ENCODE measurements at places on chromosomes 16 and 17.

DNA sequence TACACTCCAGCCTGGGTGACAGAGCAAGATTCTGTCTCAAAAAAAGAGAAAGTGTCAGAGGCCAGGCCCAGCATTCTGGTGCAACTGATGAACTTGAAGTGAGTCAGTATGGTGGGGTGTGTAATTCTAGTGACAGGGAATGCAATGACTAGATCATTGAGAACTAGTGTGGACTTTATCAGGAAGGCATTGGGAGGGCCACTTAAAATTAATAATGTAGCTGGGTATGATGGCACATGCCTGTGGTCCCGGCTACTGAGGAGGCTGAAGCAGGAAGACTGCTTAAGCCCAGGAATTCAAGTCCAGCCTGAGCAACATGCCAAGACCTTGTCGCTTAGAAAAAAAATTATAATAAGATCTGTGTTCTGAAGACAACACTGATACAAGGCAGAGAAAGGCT, 90.8 kb downstream of the STX8 start:
- no peak for DNase-seq

- no peak for DNase-seq
These were observed 7.2 kb upstream of the GPRC5C start for GRCh38 chr17:74424657-74425056.

- DNase-seq: no peak
These were observed 5.5 kb downstream of the KRT15 start for GRCh38 chr17:41513168-41513547.

DNA sequence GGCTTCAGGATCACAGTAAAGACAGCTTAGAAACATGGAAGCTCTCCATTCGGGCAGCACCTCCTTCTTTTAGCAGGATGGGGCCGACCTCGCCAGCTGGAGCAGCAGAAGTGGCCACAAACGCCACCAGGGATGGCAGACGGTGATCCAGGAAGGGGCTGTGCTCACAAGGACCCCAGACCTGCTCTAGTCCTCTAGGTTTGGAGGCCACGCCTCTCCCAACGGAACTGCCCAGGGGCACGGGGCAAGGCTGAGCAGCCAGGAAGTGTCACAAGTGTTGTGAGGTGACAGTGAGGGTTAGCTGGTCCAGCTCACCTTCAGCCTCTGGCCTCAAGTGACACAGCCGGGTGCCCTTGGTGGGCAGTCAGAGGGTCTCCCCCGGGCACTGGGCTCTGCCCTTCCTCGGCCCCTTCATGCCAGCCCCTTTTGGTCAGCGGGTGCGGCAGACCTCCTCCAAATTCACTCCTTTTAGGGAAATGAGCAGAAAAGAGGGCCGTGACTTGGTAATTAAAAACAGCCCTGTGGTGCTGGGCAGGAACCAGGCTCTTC, 20.4 kb downstream of the CEP295NL start:
- DNase-seq: no peak

Data from stimulated activated CD8-positive, alpha-beta memory T cell treated with anti-CD3 and anti-CD28 coated beads, Interleukin-7, amount 100 ng/mL, for 1 hour (primary cell).